RWPE2 (cell line): ENCODE measurements at places on chromosomes 11 and 22.

GRCh38 chr11:35593143-35593542, 25.1 kb upstream of the FJX1 start:
- DNase-seq, result no peak

DNA sequence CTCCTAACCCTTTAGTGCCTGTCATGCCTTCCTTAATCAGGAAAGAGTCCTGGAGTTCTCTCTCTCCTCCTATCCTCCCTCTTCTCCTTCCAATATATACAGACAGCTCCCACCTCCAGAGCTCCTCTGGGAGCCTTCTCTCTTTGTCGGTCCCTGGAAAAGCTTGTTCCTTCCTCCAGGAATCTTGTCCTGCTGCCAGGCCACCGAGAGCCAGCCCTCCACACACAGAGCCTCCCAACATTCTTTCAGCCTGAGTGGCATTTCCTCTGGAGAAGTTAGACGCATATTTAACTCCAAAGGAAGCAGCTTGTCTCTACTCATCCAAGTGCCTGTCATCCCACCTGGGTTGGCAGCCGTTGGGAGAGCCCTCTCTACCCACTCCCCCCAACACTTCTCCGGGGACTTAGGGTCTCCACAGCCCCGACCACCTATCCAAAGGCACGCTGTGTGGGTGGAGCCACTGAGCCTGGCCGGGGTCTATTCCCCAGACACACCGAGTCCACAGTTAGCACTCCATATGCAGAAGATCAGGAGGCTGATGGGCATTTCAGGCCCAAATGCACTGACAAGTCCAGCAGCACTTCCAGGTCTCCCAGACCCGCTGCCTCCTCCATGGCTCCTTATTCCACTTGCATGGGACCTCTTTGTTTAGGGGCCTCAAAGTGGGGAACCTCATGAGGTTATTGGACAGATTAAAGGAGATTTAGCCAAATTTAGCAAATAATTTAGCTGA, 31.1 kb downstream of the DKK3 start:
- DNase-seq, result peak; percentile 82

- DNase-seq, result no peak
Measured at GRCh38 chr11:41449483-41450050, 9.9 kb downstream of the LRRC4C start.

DNA sequence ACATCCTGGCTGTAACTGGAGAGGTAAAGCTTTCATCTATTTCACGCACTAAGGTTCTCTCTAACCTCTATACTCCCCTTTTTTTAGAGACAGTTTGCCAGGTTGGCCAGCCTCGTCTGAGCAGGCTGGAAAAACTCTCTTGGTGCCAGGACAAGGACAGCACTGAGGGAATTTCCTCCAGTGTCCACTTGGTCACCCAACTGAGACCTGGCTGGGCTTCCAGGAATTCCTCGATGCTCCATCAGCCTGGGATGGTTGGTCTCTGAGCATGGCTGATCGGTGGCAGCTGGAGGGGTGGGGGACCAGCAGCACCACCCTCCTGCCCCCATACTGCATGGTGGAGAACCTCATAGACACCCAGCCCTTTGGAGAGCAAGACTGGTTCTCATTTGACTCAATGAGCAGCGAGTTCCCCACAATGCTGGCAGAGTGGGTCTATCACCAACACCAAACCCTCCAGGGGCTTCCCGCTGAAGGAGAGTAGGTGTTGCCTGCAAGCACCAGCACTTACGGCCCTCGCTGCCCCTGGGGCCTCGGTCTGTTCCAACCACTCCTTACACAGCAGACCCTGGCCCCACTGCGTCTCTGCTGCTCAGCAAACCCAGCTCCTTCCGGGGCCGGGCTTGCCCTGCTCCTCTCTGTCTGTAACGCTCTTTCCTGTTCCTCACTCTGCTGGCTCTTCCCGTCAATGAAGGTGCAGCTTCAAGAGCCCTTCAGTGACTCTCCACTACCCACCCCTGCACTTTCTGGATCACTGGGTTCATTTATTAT, 122.2 kb downstream of the ST3GAL4 start:
- DNase-seq, result no peak

GRCh38 chr22:50672471-50673230, at the start of gene SHANK3:
Gene SHANK3 (plus strand): TSS chr22:50672823.
- DNase-seq, result no peak
